ENCODE measurements at places on chromosomes 4 and X.

GRCh38 chrX:47148946-47149345, 3.9 kb downstream of the RBM10 start:
- no peak for DNase-seq

- DNase-seq, result peak; percentile 47
Observed at GRCh38 chrX:72245461-72246089, 6.7 kb upstream of the ERCC6L start.

DNA sequence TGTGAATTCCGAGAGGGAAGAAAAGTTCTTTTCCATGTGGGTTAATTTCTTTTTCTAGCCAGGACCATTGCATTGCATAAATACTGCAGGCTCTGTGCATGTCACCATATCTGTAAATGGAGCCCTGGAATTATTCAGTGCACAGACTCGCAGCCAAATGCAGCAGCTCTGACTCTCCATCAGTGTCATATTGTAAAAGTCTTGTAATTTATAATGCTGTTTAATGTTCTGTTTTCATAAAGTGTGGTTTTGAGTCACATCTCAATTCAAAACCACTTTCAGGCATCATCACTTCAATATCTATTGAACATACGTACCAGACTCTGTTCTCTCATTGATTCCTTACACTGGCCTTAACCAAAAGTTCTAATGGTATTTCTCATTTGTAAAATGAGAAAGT, 193.9 kb upstream of the RPL34 start:
- DNase-seq, result no peak

DNA sequence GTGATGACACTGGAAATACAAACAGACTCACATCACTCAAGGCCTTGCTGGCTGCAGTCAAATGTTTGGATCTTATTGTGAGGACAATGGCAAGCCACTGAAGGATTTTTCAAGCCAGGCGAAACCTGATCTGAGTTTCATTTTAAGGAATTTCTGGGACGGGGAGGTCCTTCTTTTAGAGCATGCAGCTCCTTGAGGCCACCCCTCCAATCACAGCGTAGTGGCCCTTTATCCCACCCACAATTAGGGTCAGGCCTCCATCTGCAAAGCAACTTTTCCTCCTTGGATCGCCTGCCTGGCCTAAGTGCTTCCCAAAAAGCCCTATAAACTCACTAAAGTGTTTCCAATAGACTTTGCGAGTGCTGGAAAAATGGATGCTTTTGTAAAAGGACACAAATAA, 115.5 kb downstream of the EFHC2 start:
- no peak for DNase-seq

DNA sequence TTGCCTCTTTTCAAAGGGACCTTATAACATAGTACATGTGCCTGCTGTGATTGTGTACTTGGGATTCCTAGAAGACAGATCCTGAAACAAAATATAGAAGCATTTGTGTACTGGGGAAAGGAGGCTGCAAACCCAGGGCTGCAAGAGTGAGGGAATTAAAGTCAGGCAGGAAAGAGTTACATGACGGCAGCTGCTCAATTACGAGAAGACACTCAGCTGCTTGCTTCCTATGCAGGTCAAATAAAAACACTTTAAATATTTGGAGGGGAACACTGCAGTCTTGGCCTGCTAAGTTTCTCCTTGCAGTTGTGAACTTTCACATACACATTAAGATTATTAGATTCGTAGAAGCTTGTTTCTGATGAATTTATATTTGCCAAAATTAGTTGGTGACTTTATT, 191.9 kb upstream of the CXCL13 start:
- DNase-seq, result no peak

DNA sequence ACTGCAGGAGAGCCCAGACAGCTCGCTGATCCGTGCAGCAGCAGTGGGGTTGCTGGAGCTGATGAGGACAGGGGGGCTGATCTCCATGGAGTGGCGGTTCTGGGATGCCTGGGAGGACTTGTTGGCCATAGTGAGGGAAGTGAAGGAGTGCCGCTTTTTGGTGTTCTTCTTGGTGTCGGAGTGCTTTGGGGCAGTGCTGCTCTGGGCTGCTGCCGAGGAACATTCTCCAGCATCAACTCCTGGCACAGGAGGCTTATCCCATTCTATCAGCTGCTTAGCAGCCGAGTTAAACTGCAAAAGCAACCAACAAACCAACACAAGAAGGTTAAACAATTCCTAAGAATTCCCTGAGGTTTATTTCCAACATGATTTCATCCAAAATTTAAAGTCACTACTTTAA, 126.3 kb upstream of the CBR4 start:
- DNase-seq, result no peak

DNA sequence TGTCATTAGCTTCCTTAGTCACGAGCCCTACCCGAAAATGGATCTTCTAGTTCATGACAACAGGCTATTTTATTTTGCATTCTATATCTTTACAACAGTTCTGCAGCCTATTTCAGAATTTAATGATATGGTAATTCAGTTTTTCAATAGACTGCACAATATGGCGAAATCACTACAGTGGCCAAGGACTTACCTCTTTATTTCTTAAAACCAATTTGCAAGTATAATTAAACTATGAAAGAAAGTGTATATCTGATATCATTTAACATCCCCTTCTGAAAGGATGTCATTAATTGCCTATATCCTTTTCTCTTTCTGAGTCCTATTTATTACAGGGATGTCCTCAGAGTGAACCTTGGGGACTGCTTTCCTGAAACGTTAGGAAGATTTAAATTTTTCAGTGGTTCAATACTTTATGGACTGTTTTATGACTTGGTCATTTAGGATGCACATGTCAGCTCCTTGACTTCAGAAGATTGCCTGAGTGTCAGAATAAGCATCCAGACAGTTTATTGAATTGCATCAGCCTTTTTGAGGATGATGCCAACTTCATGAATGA, 190.8 kb upstream of the GEMIN8 start:
- no peak for DNase-seq

DNA sequence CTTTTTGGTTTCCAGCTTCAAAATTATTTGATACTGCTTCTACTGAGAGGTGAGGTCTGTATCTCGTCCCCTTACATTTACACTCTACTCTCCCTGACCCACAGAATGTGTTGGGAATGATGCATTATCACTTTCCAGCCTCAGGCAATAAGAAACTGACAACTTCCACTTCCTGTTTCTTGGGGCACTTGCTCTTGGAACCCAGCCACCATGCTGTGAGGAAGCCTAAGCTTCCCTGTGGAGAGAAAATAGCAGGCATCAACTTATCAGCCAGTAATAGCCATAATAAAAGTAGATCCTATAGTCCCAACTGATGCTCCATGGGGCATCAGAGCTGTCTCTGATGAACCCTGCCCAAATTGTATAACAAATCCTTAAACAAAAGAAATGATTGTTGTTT, 32.6 kb downstream of the RELL1 start:
- DNase-seq, result no peak

DNA sequence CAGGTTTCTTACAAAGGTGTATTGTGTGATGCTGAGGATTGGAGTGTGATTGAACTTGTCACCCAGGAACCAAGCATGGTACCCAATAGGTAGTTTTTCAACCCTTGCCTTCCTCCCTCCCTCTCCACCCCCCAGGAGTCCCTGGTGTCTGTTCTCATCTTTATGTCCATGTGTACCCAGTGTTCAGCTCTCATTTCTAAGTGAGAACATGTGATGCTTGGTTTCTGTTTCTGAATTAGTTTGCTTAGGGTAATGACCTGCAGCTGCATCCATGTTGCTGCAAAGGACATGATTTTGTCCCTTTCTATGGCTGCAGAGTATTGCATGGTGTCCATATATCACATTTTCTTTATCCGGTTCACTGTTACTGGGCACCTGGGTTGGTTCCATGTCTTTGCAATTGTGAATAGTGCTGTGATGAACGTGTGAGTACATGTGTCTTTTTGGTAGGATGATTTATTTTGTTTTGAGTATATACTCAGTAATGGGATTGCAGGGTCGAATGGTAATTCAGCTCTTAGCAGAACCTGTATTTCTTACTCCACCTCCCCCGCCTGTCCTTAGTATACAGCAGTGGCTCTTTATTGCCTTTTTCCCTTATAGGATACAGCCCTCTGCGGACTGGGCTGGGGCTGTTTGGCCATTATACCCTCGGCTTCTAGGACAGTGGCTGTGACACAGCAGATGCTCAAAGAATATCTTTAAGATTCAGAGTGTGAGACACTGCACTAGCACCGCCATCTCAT, 145.4 kb downstream of the PTTG2 start:
- DNase-seq, result no peak

DNA sequence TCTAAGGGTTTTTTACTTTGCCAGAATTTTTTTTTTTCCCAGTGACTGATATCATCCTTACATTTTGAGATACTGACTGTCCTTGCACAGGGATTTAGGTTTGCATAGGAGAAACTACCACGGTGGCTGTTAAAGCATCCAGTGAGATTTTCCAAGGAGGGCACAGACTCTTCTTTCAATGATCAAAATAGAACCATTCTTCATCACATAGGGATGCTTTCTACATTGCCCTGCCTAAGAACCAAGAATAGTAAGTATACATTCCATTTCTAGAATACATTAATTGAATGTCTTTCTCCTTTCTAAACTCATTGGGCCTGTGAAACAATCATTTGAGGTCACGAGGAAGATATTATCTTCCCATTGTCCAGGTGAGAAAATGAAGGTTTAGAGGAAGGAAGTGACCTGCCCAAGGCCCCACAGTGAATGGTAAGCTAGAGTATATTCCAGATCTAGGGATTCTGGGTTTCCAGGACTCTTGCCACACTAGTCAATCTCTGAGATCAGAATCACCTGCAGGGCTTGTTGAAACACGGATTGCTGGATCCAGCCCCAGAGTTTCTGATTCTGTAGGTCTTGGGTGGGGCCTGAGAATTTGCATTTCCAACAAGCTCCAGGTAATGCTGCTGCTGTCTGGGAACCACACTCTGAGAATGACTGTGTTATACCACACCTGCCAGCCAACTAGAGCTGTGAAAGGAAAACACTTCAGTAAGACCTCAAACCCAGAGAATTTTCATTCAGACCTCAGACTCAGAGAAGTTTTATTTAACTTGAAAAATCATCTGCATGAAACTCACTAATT, 17.7 kb upstream of the TMEM154 start:
- no peak for DNase-seq

GRCh38 chrX:100264200-100264599, 145.9 kb downstream of the PCDH19 start:
- DNase-seq, result no peak

DNA sequence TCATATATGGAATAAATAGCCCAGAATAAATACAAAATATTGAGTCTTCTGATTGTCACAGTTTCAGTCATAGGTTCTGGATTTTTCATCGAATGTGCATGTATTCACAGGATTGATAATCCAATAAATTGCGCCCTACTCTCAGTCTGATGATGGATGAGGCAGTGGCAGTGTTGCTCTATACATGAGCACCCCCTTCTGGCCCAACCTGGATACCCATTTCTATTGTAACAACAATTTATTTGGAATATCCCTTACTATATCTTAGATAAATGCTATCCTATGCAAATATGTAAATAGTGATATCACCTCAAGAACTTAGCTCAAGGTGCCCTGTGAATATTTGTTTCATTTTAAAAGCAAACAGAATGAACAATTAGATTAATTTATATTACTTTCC, 733.7 kb upstream of the PABPC4L start:
- DNase-seq, result no peak

Data from activated CD4-positive, alpha-beta T cell treated with anti-CD3 and anti-CD28 coated beads, Interleukin-2, amount 50 U/mL, for 48 hours (primary cell).